ENCODE measurements at places on chromosomes 7 and 10.

DNA sequence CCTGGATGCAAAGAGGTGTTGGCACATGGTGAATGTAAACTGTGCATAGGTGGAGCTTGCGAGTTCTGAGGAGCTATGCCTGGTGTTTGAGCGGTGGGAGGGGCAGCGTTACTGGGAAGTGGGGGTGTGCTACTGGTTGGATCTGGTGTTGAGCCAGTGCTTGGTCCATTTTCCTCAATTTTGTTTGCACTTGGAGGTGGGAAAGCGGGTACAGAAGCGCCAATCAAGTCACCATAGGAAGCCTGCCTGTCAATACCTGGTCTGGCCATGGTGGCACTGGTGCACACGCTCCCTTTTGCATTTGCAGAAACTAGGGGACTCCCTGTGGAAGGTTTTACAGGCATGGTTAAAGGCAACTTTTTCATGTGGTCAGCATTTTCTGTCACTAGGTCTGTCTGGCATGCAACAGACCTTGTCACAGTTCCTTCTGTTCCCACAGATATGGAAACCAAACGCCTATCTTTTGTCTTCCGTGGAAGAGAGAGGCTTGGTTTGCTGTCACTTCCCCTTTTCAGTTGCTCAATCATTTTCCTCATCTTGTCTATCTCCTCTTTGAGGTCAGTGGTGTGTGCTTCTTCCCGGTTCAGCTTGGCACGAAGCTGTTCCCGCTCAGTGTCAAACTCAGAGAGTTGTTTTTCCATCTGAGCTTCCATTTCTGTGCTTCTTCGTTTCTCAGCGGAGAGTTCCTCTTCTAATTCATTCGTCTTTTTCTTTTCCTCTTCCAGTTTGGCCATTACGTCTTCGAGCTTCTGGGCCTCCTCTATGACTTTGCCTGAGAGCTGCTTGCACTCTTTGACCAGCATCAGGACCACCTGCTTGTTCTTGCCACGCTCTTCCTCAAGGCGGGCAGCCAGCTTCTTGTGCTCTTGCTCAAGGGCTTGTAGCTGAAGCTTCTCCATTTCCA lies 81.1 kb downstream of the CTTNBP2 start:
- peak; percentile 12 for DNase-seq

- DNase-seq = no peak
These were observed 104.2 kb downstream of the ADK start for GRCh38 chr10:74255214-74255613.

GRCh38 chr7:115951547-115951946 lies 79.0 kb downstream of the TFEC start:
- no peak for DNase-seq

DNA sequence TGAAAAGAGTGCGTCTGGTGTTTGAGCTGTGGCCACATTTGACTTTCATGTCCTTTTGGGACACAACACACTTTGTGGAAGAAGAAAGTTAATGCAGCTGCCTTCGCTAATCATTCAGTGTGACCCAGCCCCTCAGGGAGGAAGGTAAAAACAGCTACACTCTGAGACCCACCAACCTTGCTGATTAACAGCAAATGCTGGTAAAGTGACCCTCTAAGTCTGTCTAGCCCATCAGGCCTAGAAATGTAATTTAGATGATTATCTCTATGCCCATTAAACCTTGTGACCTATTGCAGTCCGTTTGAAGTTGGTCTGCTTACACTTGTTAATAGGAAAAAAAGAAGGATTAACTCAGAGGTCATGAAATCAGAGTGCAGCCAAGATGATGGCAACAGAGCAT lies 161.9 kb upstream of the WNT16 start:
- DNase-seq = no peak

GRCh38 chr7:74141705-74142104 lies 32.5 kb upstream of the EIF4H start:
- DNase-seq = no peak

- DNase-seq = no peak
These were observed 31.6 kb downstream of the YKT6 start for GRCh38 chr7:44232396-44232795.

DNA sequence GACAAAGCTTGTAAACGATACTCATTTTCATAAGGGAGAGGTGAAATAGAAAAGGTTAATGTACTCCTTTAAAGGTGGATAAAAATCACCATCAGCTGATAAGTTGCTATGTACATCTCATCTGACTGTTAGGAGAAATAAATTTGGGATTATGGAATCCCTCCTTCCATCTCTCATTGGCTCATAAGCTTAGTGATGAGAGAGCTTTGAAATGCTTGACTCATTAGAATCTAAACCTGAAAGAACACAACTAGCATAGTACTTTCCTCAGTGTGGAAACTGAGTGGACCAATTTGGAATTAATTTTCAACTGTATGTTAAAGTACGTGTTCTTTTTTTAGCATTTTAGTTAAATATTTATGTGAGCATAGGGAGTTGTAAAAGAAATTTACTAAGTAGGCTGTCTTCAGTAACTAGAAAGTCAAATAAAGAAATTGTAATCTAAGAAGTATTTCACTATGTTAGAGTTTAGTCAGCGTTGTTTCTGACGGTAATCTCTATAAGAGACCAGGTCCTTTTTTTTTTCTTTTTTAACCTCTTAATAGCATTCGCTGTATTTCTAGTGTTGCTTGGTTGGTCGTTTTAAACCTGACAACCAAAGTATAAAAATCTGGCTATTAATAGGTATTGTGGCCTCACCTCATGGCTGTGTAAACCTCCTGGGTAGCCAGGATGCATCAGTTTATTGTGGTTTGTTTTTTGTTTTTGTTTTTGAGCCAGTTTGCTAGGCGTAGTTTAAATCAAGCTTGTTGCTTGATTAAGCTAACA lies 34.4 kb downstream of the FHIP2A start:
- DNase-seq = no peak

GRCh38 chr10:86872757-86873156 lies 84.7 kb downstream of the MMRN2 start:
- no peak for DNase-seq

- no peak for DNase-seq
These were observed 21.5 kb downstream of the TEX36 start for GRCh38 chr10:125661431-125661940.

DNA sequence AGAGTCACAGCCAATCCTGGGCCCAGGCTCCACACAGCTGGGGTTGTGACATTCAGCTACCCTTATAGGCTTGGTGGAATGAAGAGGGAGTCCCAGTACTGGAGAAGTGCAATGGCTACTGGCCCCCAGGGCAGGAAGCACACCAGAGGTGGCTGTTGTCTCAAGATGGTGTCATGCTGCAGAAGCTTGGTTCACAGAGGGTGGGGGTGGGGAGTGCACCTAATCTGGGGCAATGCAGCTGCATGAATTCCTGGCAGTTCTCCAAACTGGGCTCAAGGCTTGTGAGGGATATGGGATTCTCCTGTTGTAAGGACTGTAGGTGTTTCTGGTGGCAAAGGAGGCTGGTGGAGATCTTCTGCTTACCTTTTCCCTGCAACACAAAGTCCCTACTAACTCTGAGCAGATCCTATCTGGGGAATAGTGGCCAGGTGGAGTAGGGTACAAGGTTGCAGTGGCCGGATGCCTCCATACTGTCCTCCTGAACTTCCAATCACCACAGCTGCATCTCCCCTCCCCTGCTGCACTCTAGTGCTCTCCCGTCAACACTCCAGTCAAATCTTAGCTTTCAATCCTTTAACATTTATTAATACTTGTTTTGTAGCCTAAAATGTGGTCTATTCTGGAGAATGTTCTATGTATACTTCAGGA lies 27.4 kb upstream of the PLA2G12B start:
- no peak for DNase-seq

DNA sequence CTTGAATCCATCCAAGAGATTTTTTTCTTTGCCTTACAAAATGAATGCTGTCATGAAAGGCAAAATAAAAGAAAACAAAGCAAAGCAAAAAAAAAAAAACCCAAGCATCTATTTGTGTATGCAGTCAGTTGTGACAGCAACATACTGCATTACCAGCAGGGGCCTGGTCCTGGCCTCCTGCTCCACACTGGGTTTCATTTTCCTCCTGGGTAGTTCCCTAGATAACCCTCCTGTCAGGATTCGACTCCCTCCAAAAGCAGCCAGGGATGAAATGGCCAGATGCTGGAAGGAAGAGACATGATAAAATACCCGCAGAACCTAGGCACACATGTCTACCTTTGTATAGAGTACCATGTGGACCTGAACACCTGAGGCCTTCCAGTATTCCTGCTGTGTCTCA lies 148.6 kb downstream of the NRCAM start:
- no peak for DNase-seq

- DNase-seq = no peak
These were observed 90.9 kb downstream of the CHST15 start for GRCh38 chr10:124002391-124003069.

- no peak for DNase-seq
These were observed 17.5 kb upstream of the ENO4 start for GRCh38 chr10:116831790-116832189.

GRCh38 chr7:14400271-14400670 lies 410.8 kb upstream of the ETV1 start:
- no peak for DNase-seq

DNA sequence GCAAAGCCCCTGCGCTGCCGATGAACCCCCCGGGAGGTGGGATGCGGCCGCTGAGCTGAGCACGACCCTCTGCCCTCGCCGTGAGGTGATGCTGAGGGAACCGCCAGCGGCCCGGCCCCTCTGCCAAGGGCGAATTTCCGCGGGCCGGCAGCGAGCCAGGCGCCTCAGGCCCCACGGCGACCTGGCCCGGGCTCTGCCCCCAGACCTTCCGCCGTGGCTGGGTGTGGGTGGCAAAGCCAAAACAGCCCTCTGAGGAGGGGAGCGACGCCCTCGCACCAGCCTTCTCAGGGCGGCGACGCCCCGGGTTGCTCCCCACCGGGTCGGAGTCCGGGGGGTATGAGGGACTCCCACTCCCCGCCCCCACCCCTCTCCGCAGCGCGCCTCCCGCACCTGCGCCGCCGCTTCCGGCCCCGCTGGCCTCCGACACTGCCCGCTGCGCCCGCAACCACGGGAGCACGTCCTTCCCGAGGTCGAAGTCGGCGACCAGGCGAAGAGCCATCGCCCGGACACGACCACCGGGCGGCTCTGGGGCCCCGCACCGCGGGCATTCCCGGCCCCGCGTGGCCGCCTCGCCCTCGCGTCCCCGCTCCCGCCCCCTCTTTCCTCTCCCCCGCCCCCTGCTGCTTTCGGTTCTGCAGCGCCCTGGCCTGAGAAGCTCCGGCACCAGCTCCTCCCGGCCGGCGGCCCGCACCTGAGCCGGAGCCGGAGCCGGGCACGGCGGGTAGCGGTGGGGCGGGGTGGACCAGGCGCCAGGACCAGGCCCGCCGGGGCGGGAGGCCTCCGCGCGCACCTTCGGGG lies at the start of gene GSAP:
TSS of gene GSAP (minus strand) at position 527 of the 798 bp plus-strand sequence. CDS start at position 499, 28 bp downstream.
- DNase-seq = peak; percentile 46

DNA sequence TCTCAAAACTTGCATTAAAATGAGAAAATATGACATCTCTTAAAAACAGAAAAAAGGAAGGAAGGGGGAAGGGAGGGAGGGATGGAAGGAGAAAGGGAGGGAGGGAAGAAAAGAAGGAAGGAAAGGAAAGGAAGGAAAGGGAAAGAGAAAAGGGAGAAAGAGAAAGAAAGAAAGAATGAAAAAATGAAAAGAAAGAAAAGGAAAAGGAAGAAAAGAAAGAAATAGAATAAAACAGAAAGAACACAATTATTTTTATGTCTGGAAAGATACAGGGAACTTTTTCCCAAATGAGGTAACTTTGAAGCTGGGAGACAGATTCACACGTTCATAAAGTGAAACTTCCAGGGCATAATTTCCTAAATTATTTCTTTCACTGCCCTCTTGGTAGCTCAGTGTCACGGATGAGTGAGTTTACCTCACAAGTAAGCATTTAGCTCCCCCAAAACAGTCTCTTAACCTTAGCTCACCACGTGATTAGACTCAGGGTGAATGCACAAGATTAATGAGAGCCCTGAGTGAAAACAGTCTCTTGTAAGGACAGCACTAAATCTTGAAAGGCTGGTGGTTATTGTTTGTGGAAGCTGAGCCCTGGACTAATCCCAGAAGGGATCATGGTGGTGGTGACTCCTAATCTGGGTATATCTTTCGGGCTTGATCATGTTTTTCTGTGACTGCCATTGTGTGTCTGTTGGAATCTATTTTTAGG lies 74.1 kb upstream of the HDAC9 start:
- no peak for DNase-seq

GRCh38 chr7:105853931-105854419 lies 22.4 kb downstream of the ATXN7L1 start:
- DNase-seq = no peak

GRCh38 chr7:106126170-106126938 lies 14.2 kb upstream of the SYPL1 start:
- peak; percentile 96 for DNase-seq

DNA sequence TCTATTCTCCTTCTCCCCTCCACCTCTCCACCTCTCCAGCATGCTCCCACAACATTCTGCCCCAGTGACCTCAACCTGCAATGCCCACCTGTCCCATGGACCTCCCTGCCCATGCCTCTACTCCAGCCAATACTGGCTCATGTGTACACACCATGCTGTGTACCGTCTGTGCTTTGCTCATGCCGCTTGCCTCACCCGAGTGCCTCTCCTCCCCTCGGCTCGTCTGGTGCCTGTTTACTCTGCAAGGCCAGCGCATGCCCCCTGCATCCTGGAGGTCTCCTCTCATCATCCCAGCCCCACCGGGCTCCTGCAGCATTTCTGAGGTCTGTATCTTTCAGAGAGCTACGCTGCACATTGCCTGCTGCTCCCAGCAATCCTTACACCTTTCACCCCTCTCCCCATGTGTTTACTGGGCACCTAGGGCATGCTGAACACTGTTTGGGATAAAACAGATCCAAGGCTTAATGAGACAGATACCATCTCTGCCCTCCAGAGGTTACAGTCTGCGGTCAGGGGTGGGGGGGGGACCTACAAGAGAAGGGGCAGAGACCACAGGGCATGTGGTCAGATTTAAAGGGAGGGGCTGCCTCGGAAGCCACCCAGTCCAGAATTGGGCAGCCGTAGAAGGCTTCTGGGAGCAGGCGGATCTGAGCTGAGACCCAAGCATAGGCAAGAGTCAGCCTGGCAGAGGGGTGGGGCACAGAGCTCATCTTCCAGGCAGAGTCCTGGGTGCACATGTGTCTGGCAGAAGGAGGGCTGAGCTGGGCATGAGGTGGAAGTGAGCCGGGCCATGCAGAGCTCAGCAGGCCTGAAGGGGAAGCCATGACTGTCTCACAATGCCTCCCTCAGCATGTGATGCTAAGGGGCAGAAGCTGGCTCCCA lies 29.6 kb upstream of the PSAP start:
- DNase-seq = no peak

- peak; percentile 81 for DNase-seq
These were observed 1090.1 kb downstream of the KCNMA1 start for GRCh38 chr10:76547352-76547972.

Measured in RKO (cell line).